ENCODE measurements at places on chromosomes 5 and 9.

GRCh38 chr5:125045646-125046045, 299.2 kb upstream of the ZNF608 start:
- no peak for DNase-seq

DNA sequence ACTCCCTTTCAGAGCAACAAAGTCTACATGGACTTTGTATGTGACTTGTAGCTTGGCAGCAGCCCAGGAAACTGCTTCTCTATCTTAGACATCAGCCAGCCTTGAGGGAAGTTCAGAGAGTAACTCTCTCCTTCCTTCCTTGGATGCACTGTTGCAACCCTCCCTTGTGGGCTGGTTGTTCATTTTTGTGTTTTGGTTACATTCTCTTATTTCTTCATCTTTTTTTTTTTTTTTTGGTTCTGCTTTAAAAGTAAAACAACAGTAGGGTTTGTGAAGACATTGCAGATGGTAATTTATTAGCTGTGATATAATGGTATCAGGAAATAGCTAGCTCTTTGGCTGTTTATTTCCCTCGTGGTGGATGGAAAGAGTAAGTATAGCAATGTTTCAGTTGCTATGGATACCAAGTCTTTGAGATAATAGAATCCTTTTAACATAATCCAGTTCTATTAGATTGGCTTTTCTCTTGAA, 97.9 kb upstream of the MAMDC2 start:
- DNase-seq, result no peak

- DNase-seq, result no peak
Observed at GRCh38 chr9:76729980-76730737, 34.1 kb upstream of the PCA3 start.

GRCh38 chr9:7097040-7097715, 339.4 kb downstream of the KDM4C start:
- DNase-seq, result no peak

GRCh38 chr9:33893861-33894260, 76.9 kb downstream of the UBE2R2 start:
- DNase-seq, result no peak

GRCh38 chr9:93110311-93110855, 14.4 kb downstream of the CARD19 start:
- no peak for DNase-seq

GRCh38 chr5:122120957-122121356, 8.4 kb upstream of the ZNF474 start:
- no peak for DNase-seq

- DNase-seq, result peak; percentile 38
Observed at GRCh38 chr5:74316064-74316603, 324.4 kb downstream of the ENC1 start.

DNA sequence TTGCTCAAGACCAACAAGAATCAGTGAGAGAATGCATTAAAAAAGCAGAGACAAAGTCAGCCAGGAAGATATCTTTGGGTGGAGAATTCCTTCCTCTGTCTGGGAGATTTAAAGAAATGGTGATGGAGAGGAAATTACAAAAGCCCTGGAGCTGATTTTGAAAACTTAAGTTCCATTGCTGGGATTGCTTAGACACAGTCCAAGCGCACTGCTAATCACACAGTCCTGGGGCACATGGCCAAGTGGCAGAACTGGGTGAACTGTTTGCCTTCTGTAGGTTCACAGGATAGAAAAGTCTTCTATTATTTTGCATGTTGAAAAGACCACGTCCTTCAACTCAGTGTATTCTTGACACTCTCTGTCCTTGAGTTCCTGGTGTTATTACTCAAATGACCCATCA, 284.9 kb upstream of the FBXL7 start:
- DNase-seq, result no peak

GRCh38 chr5:53482717-53483638, 2.5 kb downstream of the FST start:
- DNase-seq, result peak; percentile 37

DNA sequence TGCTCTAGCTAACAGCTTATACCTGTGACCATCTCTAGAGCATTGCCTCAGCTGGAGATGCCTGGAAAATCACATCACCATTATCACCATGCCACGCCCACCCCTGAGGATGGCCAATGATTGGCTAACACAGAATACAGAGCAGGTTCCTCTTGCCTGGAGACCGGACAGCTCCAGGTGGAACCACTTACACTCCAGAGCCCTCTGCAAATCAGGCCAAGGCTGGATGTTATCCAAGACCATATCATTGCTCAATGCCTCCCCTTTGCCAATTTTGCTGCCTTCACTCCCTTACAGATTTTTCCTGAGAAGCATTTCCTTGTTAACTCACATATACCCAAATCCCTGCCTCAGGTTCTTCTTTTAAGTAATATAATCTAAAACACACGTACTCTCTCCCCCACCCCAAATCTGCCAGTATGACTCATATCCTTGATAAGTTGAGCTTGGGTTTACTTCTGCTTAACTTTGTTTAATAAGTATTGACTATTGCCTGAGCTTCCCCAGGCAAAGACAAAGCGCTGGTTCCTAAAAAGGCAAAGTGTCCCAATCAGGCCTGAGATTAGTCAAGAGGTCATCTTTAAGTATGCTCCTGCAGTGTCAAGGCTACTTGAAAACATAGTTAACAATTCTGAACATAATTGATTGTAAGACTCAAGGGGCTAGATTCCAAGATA, 309.6 kb downstream of the EPB41L4A start:
- DNase-seq, result no peak

- no peak for DNase-seq
Observed at GRCh38 chr5:147949711-147950573, 43.6 kb upstream of the C5orf46 start.

DNA sequence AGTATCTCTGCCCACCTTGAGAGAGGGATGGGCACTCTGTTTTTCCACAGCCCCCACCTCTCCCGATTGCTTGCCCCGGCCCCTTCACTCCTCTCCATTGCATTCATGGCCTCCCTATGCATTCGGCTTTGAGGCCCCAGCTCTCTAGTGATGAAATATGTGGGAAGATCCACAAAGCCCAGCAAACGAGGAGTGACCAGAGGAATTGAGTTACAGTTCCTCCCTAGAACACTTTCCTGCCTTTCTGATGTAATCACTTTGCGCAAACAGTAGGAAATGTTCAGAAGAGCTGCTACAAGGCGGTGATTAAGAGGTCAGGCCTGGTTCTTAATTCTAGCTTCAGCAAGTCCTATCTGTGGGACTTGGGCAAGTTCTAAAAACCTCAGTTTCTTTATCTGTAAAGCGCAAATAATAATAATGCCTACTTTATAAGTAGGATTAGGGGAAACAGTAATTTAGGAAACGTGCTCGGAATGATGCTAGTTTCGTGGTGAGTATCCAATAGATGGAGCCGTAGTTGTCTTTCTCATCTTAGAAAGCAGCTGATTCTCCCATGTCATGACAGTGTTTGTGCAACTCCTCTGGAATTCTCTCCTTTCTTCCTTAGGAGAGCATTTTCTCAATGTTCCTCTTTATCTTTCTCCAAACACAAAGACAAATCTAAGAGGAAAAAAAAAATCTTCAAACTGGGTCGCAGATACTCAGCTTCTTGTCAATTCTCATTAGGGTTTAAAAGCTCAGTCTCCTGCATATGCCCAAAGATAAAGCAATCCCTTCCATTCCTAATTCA, 99.5 kb upstream of the MSX2 start:
- no peak for DNase-seq

DNA sequence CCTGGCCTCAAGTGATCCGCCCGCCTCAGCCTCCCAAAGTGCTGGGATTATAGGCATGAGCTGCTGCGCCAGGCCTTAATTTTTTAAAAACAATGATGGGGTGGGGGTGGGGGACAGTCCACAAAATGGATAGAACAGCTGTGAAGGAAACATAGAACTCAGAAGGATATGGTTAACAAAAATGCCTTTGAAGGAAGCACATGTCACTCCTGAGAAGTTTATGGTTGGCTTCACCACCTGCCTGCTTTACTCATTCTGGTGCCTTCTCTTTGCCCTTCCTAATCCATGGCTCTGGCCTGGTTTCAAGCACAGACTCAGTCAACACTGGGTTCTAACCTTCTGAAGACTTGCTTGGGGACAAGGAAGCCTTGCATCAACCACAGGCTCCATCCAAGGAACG, 10.3 kb downstream of the BAG1 start:
- DNase-seq, result no peak

- DNase-seq, result peak; percentile 54
Observed at GRCh38 chr5:69492391-69492922, at the start of gene OCLN. Gene OCLN, plus strand, starts transcription at chr5:69492790. Its CDS starts 11,455 bp downstream, at chr5:69504245.

- DNase-seq, result no peak
Observed at GRCh38 chr9:14215614-14216013, 98.3 kb downstream of the NFIB start.

DNA sequence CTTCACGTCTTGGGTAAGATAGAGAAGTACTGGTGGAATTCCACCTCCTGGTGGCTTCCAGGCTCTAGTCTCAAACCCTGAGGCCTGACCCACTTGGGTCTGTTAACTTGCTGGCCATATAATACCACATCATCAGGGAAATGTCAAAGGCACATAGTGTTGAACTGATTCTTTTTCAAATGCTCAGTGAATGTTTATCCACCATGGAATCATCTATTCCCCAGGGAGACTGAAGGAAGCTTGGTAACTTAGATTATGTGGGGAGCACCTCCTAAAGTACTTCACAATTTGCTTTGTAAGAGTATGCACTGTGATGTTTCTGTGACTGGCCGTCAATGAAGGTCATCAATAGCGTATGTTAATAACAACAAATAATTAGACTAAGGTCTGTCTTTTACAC, 16.1 kb downstream of the MACROH2A1 start:
- no peak for DNase-seq

GRCh38 chr5:98307811-98308210, 465.7 kb upstream of the RGMB start:
- DNase-seq, result no peak

- no peak for DNase-seq
Observed at GRCh38 chr9:86795047-86795442, 152.3 kb downstream of the GAS1 start.

- DNase-seq, result no peak
Observed at GRCh38 chr5:132354381-132355139, 14.9 kb upstream of the SLC22A5 start.

- DNase-seq, result no peak
Observed at GRCh38 chr5:10421896-10422691, 19.6 kb upstream of the ROPN1L start.

DNA sequence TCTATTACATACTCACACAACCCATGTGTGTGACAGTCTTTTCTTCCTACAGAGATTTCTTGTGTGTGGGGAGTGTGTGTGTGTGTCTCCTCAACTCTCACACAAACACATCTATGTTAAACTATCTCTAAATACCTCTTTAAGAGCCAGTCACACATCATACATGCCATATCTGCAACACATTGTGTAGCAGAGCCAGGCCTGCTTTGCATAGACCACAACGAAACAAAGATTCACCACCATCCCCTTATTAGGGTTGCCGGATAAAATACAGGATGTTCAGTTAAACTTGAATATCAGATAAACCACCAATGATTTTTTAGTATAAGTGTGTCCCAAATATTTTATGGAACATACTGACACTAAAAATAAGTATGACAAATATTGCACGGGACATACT, 2.3 kb downstream of the FAM170A start:
- no peak for DNase-seq

- no peak for DNase-seq
Observed at GRCh38 chr9:36154331-36154952, 14.7 kb upstream of the CCIN start.

GRCh38 chr9:130394320-130394719, 50.4 kb upstream of the ASS1 start:
- DNase-seq, result no peak

- no peak for DNase-seq
Observed at GRCh38 chr9:18317896-18318295, 156.1 kb upstream of the ADAMTSL1 start.

- DNase-seq, result peak; percentile 40
Observed at GRCh38 chr5:168219515-168220410, 71.7 kb upstream of the WWC1 start.

- no peak for DNase-seq
Observed at GRCh38 chr9:98767196-98767595, 29.2 kb downstream of the ANKS6 start.

GRCh38 chr5:74579215-74579614, 61.3 kb downstream of the ENC1 start:
- peak; percentile 79 for DNase-seq

DNA sequence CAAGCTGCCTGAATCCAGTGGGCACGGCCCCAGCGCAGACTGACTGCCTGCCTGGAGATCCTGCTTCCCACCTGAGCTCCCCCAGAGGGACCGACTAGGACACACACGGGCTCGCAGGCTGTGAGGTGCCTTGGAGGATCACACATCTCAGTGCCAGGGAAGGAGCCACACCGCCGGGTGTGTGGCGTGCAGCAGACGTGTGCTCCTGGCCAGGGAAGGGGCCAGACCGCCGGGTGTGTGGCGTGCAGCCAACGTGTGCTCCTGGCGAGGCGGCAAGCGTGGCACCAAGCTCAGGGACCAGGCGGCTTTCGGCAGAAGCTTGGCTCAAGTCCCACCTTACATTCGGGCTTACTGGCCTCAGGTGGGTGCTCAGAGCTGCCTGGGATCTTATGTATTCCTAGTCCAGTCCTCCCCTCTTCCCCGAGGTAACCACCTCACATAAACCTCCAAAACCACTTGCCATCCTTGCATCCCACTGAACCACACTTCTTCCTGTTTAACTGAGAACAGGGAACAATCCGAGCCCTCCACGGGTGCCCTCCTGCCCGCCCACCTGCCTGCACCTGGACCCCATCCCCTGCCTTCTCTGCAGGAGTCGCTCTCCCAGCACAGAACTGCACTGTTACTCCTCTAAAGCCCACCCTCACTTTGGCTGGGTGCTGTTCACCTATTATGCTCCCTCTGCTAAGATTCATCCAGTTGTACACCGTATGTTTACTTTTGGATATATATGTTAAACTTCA, 22.4 kb upstream of the MRNIP start:
- DNase-seq, result no peak

DNA sequence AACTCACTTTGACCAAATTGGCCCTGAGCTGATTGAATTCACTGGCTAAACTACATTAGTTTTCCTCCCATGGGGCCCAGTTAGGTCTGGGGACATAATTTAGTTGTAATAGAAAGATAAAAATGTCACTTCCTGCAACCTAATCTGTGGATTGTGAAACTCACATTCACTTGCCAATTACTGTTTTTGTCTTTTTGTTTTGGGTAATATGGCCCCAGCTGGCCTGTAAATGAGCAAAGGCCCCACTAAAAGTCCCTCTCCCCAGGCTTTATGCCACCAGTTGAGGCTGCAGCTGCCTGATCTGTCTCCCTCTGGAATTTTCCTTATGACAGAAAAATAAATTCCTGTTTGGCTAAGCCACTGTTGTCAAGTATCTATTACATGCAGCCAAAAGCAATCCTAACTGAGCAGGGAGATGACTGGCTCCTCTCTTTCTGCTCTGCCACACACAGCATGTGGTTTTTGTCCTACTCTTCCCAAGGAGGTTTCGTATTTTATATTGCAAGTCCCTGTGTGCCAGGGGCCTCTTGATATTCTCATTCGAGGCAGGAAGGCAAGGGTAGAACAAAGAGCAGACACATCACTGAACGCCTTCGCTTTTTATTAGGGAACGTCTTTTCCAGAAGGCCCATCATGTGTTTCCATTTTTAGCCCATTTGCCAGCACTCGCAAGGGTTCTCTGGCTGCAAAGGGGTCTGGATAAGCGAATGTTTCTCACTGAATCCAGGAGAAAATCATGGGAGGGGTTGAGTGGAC, 24.1 kb upstream of the SLC25A48 start:
- no peak for DNase-seq

Measured in stimulated activated CD4-positive, alpha-beta T cell treated with anti-CD3 and anti-CD28 coated beads, Interleukin-15, amount 100 ng/mL, for 24 hours (primary cell).